ENCODE measurements at places on chromosomes 5 and 9.
A peak's percentile ranks its signal among the peaks of the same experiment; 100 is the strongest.

DNA sequence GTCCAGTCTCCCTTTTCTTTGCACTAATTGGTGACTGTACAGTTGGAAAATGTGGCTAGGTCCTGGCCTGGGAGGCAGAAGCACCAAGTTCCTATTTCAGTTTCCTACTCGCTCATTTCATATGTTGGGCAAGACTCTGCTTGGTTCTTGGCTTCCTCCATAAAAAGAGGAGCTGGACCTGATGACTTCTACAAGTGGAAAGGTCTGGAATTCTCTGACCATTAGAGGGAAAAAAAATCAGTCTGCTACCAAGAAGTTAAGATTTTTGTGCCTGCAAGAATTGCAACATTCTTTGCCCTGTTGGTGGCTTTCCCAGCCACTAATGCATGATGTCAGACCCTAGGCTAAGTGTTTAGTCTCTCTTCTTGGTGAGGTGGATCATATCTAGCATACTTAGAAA lies 91.5 kb downstream of the WDR41 start:
- no peak for DNase-seq

- DNase-seq: no peak
These were observed 17.0 kb downstream of the FGFR4 start for GRCh38 chr5:177103523-177104253.

DNA sequence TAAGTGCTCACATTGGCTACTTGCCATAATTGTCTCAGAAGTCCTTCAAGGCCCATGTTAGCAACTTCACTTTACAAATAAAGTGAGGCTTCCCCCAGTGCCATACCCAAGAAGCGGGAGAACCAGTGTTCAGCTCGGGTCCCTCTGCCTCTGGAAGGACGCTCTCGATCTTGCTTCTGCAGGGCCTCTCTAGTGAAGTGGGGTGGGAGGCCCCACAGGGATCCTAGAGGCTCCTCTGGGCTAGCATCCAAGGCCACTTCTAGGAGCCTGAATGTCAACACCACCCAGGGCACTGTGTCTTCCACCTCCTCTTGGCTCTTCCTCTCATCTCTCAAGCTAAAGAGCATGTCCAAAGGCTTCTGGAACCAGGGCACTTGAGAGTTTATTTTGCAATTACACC lies 282.5 kb downstream of the GADD45G start:
- no peak for DNase-seq

- no peak for DNase-seq
These were observed 311.3 kb downstream of the NDUFS4 start for GRCh38 chr5:53871775-53872174.

DNA sequence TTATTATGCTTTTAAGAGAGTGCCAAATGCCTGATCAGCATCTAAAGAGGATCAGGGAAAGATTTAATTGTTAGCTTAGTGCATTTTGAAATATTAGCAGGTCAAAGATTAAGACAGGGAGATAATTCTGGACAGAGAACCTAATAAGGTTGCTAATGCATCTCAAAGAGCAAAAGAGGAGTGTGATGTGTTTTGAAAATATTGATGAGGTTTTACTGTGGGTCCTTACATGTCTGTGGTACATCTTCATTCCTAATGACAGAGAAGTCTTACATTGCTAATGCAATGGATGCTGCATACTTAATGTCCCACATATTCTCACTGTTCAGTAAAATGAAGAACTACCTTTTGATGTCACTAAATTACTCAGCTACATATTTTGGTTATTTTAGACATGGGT lies 154.1 kb downstream of the TAF11L14 start:
- no peak for DNase-seq

DNA sequence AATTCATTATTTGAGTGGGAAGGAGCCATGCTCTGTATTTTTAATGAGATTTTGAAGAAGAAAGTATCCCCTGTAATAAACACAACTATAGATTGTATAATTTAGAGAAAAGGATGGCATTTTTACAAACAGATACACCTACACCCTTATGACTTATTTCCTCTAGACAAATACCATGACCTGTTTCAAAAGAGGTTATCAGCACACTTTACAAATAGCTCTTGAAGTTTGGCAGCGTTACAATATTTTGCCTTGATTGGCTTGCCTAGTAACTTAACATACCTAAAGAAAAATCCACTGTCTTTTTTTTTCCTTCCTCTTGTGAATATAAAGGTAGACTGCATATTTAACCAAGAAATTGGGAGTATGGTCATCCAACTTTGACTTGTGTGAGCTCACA lies 28.5 kb upstream of the CETN3 start:
- DNase-seq: no peak

GRCh38 chr9:107751567-107752210 lies 262.1 kb upstream of the KLF4 start:
- no peak for DNase-seq

DNA sequence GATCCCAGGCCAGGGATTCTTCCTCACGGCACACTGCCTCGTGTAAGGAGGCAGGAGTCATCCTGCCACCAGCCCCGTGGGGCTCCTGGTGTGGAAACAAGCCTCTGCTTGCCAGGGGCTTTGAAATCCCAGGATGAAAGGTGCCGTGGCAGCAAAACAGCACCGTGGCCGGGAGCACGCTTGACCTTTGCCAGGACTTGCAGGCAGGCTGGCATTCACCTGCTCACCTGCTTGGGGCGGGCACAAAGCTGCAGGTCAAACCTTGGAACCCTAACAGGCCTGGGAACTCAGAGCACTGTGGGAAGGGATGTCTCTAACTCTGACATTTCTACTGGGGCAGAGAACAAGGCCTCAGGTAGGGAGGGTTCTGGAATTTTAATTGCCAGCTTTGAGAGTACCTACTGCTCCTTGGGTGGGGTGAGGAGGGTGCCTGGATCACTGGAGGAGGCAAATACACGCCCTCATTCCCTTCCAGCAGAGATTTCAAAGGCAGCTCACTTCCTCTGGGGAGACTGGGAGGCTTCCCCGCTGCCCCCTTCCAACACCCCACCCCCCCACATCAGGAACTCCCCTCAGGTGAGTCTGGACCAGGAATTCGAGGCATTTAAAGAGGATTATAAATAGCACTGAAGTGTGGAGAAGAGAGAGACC lies 45.6 kb upstream of the STXBP1 start:
- no peak for DNase-seq

DNA sequence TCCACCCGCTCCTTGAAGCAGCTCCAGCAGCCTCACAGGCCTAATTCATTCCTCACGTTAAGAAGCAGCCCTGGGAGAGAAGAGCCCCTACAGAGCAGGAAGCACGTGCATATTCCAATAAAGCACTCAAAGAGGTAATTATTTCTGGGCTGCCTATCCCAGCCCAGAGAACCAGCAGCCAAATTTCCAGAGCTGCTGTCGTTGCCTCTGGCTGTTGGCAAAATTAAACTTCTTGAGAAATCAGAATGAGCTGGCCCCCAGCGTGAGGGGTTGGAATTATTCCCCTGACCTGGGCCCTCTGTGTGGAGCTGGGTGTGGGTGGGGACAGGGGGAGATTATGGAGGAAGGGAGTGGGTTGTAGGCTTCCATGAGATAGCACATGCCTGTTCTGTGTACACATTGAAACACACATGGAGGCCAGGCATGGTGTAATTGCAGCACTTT lies 86.8 kb upstream of the HSPA9 start:
- peak; percentile 75 for DNase-seq

- no peak for DNase-seq
These were observed 89.6 kb downstream of the INSL6 start for GRCh38 chr9:5095795-5096194.

GRCh38 chr9:73231203-73231602 lies 79.5 kb downstream of the ANXA1 start:
- DNase-seq: no peak

DNA sequence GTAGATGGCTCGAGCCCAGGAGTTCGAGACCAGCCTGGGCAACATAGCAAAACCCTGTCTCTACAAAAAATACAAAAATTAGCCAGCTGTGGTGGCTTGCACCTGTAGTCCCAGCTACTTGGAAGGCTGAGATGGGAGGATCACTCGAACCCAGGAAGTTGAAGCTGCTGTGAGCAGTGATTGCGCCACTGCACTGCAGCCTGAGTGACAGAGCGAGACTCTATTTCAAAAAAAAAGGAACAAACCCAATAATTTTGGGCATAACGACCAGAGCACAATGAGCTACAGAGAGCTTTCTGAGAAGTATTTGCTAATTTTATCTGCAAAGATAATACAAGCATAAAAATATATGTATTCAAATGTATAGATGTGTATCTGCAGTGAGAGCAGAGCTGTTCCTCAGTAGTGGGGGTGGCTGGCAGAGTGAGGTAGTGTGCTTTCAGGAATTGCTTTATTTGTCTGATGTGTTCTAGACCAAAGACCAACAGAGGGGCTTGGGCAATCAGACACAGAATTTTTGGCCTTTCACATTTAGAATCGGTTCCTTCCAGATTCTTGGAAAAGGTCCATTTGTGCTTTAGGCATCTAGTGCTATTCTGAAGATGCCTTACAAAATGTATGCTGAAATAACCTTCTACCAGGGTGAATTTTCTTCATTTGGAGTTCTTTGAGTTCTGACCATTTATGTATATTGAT lies 5.2 kb downstream of the DOCK8 start:
- DNase-seq: no peak

DNA sequence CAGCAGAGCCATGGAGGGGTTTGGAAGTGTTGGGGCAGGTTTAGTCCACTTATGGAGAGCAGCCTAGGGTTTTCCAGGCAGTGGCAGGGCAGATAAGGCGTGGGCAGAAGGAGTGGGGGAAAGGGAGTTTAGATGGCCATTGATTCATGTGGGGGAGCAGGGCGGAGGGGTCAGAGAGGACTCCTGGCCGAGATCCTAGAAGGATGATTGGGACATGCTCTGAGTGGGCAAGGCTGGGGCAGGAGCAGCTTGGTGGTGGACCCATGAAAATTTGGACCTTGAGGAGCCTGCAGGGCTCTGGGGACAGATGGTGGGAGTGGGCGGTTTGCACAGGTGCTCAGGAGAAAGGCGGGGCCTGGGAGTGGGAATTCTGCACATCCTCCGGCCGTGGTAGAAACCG lies 18.1 kb upstream of the TOR2A start:
- no peak for DNase-seq

DNA sequence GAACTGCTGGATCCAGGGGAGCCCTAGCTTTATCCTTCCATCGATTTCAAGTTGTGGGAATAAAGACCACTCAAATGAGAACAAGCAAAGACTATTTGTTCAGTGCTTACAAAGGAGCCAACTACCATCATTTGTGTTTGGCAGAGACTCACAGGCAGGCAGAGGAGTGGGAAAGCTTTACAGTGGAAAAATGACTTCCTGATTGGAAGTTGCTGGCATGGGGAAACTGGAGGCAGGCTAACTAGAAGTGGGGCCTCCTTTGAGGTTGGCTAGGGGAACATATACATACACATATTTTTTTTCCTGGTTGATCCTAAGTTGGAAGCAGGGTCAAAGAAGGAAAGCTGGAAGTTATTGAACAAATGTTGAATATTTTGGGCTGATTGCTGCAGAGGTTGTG lies 121.7 kb downstream of the ACTBL2 start:
- DNase-seq: no peak

GRCh38 chr9:4943346-4943745 lies 41.7 kb upstream of the JAK2 start:
- no peak for DNase-seq

GRCh38 chr5:170882345-170882744 lies 20.5 kb downstream of the RANBP17 start:
- DNase-seq: no peak

- DNase-seq: no peak
These were observed 4.4 kb upstream of the PDE6A start for GRCh38 chr5:149948993-149949392.

DNA sequence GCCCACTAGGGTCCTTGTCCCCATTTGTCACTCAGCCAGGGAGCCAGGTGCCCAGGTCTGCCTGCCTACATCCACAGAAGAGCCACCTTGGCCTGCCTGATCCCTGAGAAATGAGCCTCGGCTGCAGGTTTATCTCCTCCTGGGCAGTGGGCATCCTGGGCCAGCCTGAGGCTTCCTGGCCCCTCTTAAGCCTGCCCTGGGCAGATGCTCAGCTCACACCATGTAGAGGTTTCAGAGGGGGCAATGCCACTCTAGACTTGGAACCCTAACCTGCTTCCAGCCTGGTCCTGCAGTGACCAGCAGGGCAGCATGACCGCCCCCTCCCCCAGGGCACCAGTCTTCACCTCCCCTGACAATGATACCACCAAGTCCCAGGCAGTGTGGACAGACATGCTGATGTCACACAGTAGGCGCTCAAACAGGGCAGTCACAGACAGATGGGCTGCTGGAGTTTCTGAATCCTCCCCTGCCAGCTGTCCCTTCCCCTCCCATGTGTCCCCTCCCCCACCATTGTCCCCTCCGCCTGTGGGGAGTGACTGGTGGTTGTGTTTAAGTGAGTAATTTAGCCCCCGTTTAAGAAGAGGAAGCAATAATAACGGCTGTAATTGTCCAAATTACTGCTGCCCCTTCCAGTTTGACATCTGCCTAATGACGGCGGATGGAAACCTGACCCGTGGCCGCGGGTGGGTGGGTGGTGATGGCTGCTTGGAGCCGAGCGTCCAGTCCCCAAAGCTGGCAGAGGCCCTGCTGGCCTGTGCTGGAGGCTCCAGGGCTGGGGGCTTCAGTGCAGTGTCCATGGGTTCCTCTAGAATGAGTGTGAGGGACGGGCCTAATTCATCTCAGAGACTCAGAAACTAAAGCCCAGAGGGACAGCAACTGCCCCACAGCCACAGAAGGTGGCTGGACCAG lies 147.7 kb downstream of the BARX1 start:
- DNase-seq: no peak

DNA sequence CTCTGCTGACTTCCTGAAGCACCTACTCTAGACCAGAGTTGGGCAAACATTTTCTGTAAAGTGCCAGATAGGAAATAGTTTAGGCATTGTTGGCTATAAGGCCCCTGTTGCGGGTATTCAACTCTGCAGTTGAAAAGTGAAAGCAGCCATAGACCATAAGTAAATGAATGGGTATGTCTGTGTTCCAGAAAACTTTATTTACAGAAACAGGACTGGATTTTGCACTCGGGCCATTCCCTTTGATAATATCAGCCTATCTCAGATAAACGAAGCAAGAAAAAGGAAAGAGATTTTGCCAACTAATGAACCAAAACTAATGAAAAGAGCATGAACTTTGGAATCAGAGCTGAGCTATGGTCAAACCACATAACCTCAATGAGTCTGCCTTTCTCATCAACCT lies 184.4 kb downstream of the SAXO1 start:
- DNase-seq: no peak

DNA sequence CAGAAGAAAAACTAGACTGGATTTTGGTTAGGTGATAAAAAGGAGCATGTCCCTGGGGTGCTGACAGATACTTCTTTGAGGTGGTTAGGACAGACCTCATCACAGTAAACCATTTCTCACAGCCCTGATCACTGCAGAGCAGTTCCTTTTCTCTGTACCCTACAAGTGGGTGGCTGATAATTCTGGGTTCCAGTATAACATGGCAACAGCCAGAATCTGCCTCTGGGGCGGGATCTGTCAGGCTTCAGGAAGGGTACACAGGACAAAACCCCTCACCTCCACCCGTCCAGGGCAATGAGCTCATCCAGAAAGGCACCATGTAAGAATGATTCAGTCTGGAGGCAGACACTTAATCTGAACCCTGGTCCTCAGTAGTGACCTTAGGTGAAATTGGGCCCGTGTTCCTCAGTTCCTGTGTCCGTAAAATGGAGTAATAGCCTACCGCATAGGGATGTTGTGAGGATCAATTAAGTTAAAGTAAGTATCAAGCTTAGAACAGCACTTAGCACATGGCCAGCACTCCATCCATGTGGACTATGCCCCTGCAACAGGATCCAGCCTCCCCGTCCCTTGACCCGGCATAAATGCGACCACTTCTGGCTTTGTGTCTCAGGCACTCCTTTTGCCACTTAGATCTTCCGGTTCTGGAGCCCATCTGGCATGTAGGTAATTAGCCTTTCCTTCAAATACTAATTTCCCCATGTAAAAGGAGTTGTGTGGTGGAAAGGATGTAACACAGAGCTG lies 129.2 kb downstream of the LHFPL2 start:
- no peak for DNase-seq
